ENCODE measurements at places on chromosomes 2 and 18. TPM values are rescaled to one million over a fixed set of nuclear protein-coding genes. Genes with fewer than 3 reads are reported as not detected.

DNA sequence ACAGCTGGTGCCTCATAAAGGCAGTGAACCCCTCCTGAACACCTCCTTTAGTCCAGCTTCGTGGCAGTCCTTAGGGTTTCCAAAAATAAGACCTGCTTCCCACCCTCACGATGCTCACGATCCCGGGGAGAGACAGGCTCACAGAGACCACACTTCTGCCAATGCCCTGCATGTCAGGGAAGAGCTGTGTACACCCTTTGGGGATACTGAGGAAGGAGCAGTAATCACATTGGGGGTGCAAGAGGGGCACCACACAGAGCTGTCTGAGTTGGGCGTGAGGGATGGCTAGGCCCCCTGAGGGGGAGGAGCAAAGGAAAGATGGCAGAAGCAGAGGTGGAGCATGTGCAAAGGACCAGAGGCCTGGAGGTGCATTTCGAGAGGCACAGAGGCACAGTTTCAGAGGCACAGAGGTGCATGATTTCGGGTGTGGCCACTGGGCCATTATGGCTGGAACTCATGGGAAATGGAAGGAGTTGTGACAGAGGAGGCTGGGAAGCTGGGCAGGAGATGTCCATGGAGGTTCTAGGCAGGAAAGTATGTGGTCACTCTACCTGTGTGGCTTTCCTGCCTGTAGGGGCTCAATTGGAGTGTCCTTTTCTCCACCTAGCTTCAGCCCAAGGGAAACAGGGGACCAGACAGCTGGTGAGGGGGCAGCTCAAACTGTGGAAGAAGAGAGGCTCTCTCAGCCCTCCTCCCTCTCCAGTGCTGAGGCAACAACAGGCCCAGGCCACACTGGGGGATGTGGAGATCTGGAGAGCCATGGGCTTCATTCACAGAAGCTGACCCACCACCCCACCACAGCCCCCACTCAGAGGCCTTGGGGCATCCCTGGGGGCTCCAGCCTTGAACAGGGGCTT, 115.9 kb downstream of the CAPN13 start:
- no peak for DNase-seq

- DNase-seq, result no peak
These were observed 39.4 kb downstream of the NBAS start for GRCh38 chr2:15521641-15522181.

- DNase-seq, result no peak
These were observed 22.4 kb downstream of the ODC1 start for GRCh38 chr2:10425699-10426098.

GRCh38 chr2:28068088-28068487, 177.6 kb downstream of the BABAM2 start:
- DNase-seq, result no peak

- no peak for DNase-seq
These were observed 107.5 kb upstream of the FSHR start for GRCh38 chr2:49261781-49262180.

DNA sequence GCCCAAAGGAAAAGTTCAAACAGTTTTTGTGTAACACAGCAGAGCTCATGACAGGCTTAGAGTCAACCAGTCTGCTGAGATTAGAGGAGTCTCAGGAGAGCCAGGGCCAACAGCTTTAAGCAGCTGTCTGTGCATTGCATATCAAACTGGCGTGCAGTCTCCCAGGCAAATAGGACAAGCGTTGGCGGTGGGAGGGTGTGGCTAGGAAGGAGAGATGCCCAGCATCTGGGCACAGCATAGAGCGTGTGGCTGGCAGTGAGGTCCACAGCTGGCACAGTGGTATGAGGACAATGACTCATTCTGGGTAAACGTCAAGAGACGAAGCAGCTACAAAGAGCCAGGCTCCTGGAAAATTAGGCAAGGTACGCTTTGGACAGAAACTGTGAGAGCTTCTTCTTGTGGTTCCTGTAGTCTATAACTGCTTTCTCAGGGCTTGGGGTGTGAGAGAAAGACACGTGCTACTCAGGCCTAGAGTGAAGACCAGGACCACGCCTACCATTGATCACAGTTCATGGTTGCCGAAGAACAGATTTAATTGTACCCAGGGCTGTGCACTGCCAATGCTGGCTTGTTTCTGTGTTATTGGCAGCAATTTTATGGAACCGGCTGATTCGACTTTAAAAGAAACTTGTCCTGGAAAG, 14.8 kb downstream of the ZAP70 start:
- DNase-seq, result no peak

DNA sequence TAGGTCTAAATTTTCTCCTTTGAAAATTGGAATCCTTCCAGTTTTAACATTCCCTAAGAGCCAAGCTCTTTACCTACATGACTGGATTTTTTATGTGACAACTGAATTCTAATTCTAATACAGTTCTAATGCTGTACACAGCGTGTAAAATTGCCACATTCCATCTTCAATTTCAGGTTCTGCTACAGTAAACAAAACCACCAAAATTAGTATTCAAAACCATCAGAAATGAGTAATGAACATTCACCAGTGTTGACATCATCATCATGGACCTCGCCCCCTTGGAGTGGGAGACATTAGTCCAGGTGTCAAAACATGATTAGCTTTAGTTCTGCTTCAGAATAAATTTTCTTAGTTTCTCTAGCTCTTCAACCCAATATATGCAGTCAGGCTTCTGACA, 133.6 kb downstream of the MBD2 start:
- no peak for DNase-seq

DNA sequence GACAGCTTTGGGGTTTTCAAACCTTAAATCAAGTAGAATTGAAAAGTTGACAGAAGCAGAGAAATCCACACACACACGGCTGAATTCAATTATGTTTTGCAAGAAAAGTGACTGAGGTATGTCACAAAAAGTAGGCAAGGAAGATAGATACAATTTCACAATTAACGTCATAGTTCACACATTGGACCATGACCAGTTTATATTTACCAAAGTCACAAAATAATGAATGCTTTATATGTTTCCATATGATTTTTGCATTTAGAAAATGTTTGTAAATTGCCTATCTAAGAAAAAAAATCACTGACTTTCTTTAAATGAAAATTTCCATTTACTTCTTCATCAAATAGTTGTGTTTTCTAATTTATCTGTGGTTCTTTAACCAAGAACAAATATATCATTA, 29.4 kb upstream of the ZNF516 start:
- no peak for DNase-seq

- DNase-seq, result no peak
These were observed 75.2 kb downstream of the FMNL2 start for GRCh38 chr2:152410165-152410597.

GRCh38 chr18:25126751-25127150, 225.2 kb downstream of the ZNF521 start:
- no peak for DNase-seq

GRCh38 chr2:16107246-16107645, 166.9 kb downstream of the MYCN start:
- no peak for DNase-seq

GRCh38 chr2:67259556-67260342, 137.4 kb upstream of the ETAA1 start:
- DNase-seq, result no peak

GRCh38 chr2:177264209-177264692, 276 bp downstream of the NFE2L2 start:
- DNase-seq, result peak; percentile 75

- DNase-seq, result no peak
These were observed 80.8 kb upstream of the CERS6 start for GRCh38 chr2:168375195-168375798.

GRCh38 chr2:44191739-44192138, 23.1 kb downstream of the PPM1B start:
- no peak for DNase-seq

The CPLX4 gene
- total RNA-seq, result 0.12 TPM

The ALPI gene
- total RNA-seq, result not detected

The NEURL3 gene
- total RNA-seq, result not detected

The ABCB11 gene
- total RNA-seq, result 0.09 TPM

The SERPINB4 gene
- total RNA-seq, result not detected

The SPATA3 gene
- total RNA-seq, result not detected

The TNFRSF11A gene
- total RNA-seq, result 1.1 TPM

All from neural progenitor cell (in vitro differentiated cells).